ENCODE measurements at places on chromosomes 3 and 15.
A peak's percentile ranks its signal among the peaks of the same experiment; 100 is the strongest.

DNA sequence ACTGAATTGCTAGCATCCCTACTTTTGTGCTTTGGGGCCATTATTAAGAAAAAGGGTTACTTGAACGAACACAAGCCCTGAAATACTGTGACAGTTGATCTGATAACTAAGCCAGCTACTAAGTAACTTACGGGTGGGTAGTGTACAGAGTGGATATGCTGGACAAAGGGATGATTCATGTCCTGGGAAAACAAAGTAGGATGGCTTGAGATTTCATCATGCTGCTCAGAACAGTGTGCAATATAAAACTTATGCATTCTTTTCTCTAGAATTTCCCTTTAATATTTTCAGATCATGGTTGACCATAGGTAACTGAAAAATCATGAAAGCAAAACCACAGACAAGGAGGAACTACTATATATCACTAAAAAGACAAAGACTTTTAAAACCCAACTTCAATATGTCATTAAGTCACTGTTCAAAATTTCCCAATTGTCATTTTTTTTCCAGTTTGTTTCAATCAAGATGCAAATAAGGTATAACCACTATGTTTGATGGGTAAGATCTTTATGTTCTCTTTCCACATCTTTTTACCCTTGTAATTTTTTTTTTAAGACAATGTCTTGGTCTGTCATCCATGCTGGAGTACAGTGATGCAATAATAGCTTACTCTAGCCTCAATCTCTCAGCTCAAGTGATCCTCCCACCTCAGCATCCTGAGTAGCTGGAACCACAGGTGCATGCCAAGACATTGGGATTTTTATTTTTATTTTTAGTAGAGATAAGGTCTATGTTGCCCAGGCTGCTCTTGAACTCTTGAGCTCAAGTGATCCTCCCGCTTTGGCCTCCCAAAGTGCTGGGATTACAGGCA lies 67.7 kb downstream of the IFT80 start:
- no peak for DNase-seq

DNA sequence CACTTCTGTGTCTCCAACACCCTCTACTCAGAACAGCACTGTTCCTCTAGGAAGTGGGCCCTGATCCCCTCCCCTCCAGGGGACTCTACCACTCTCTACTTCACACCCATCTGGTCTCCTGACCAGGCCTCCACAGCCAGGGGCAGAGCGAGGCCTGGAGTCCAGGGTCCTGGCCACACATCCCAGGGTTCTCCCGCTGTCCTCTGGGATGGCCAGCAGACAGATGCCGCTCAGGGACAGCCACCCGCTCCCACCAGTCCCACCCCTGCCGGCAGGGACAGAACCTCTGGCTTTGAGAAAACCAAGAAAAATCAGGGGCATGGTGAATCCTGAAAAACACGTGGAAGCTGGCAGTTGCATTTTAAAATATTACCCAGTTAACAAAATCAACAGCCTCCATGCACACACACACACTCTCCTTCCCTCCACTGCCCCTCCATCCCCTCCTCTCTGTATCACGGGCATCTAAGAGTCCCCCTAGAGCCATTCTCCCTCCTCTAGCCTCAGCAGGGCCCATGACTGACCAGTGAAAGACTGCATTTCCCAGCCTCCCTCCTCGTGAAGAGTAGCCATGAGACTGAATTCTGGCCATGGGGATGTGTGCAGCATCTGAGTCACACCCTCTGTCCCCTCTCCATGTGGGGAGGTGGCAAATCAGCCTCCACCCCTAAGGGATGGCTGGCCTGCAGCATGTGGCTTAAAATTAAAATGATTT lies 32.1 kb upstream of the IQSEC1 start:
- no peak for DNase-seq

DNA sequence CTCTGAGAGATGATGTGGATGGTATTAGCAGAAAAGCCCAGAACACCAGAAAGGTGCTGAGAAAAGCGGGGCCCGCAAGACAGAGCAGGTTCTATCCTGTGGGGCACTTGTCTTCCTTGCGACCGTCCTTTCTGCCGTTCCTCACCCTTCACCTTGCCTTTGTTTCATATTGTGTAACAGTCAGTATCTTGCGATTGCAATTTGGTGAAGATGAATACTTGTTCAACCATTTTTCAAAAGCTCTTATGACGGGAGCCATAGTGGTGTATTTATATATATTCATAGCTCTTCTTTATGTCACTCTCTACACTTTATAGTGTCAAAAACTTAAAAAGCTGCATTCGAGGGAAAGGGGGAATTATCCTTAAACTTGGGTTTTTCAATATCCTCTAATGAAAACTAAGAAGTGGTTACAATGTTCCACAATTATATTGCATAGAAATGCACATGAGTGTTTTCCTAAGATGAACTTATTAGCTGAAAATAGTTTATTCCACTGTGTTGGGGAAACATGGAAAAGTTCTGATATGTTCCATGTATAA lies 797 bp downstream of the MAP3K13 start:
- DNase-seq, result no peak

GRCh38 chr3:71423151-71423906 lies 160.2 kb downstream of the FOXP1 start:
- DNase-seq, result peak; percentile 15

DNA sequence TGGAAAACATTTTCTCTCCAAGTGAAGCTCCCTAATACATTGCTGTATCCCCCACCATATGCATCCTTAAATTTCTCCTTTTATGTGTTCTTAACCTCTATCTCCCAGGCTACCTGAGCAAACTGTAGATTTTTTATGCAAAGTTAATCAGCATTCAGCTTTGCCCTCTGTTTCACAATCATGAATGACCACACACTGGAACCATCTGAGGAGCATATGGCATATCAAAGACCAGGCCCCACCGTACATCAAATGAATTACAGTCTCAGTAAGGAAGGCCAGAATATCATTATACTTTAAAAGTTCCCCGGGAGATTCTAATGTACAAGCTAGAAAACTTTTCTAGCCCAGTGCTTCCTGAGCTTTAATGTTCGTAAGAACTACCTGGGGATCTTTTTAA lies 115.5 kb upstream of the NECTIN3 start:
- DNase-seq, result no peak

DNA sequence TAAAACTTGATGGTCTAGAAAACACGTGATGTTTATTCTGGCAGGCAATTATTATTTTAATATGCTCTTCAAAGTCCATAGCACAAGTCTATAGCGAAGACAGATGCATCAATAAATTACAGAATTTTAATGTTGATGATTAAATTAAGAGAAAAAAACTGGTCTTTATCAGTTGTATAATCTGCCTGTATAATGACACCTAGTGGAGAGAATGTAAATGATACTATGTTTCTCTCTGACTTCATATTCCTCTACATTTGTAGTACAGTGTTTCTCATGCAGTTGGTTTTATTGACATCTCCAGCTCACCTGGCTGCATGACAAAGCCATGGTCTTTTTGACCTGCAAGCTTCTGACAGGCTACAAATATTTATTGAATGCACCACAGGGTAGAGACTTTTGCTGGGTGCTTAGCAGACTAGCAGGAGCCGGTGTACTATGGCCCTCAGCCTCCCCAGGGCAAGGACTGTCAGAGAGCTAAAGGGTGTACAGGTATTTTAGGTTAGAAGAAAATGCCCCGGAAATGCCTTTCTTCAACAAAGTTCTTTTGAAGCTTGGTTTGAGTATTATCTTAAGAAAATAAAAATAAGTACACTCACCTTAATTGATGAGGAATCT lies 289.9 kb downstream of the GAP43 start:
- DNase-seq, result peak; percentile 31

DNA sequence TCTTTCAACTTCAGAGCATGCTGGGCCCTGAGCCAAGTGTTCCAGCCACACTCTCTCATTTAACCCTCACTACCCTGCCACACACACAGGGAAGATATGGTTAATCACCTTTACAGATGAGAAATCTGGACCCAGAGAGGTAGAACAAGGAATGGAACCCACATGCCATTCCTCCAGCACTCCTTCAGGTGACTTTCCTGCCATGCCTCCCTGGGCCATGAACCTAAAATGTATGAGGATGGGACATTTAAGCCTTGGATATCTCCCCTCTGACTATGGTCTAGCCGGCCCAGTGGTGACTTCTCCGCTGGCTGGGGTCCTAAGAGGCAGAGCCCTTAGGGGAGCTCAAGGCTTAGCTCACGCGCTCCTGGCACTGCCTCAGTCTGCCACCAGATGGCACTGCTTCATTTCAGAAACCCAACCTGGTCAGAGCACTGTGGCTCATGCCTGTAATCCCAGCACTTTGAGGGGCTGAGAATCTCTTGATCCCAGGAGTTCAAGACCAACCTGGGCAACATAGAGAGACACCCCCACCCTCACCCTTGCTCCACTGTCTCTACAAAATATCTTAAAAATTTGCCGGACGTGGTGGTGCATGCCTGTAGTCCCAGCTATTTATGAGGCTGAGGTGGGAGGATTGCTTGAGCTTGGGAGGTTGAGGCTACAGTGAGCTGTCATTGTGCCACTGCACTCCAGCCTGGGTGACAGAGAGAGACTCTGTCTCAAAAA lies 2.2 kb upstream of the DCAF1 start:
- peak; percentile 33 for DNase-seq

DNA sequence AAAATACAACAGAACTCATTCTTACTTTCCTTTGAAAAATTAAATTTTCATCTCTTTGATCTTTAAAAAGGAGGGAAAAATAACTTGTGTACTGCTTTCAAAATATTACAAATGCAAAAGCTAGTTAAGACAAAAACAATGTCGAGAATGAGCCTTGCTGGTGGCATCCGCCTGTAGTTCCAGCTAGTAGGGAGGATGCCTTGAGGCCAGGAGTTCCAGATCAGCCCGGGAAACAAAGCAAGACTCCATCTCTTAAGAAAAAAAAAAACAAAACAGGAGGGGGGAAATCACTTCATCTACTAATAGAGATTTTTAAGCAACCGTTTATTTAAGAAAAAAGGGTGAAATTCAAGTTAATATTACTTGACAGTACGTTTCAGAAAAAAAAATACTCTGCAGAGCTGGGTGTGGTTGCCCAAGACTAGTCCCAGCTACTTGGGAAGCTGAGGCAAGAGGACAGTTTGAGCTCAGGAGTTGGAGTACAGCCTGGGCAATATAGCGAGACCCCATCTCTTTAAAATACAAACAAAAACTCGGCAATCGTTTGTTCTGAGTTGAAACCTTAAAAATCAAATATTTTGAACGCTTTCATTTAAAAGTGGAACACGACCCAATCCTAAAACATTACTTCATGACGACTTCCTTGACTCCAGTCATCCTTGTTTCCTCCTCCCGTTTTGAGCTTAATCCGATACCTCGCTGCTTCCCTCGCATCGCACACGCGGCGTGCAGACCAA lies 1.2 kb downstream of the KPNA1 start:
- no peak for DNase-seq

DNA sequence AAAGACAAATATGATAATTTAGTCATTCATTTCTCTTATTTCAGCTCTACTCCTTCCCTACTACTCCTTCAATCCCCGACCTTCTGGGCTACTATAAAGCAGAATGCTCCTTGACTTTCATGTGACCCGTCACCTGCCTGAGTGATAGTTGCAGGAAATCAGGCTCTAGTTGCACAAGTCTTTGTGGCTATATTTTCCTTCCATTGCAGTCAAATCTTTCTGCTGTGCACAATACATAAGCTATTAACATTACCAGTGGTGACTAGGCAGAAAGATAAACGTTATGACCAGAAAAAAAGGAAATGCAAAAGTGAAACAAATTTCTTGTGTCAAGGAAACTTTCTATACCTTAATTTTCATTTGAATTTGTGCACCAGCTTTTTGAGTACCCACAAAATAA lies 2.3 kb downstream of the SUCNR1 start:
- DNase-seq, result no peak

- DNase-seq, result no peak
Observed at GRCh38 chr15:70266412-70267121, 168.8 kb upstream of the TLE3 start.

DNA sequence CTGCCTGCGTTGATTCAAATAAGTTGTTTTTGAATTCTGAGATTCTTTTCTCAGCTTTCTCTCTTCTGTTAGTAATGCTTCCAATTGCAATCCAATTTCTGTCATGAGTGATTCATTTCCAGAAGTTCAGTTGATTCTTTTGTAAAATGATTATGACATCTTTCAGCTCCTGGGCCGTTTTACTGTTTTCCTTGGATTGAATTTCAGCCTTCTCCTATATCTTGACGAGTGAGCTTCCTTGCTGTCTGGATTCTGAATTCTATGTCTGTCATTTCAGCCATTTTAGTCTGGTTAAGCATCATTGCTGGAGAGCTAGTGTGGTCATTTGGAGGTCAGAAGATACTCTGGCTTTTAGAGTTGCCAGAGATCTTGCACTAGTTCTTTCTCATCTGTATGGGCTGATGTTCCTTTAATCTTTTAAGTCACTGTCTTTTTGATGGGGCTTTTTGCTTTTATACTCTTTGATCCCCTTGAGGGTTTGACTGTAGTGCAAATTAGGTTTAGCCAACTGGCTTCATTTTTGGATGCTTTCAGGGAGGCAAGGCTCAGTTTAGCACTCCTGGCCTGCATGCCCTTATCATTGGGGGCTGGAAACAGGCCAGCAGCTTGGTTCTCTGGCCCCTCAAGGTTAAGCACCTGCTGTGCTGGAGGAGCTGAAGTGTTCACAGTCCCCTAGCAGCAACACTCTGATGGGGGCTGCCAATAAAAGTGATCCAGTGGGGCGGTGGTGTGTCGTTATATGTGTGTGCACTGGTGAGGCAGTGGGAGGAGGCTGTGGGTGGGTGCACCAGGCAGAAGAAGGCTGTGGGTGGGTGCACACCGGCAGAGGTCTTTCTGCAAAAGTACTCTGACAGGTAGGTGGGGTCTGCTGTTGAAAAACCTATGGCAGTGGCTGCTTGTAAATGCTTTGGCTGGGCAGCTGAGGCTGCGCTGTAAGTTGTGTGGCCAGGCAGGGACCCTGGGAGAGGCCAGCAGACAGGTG lies 51.2 kb downstream of the MCTP2 start:
- no peak for DNase-seq

- no peak for DNase-seq
Observed at GRCh38 chr15:77160562-77161478, 89.9 kb upstream of the TSPAN3 start.

- no peak for DNase-seq
Observed at GRCh38 chr3:143806038-143806437, 42.2 kb downstream of the SLC9A9 start.

- peak; percentile 24 for DNase-seq
Observed at GRCh38 chr3:134211797-134212196, 38.9 kb downstream of the RYK start.

DNA sequence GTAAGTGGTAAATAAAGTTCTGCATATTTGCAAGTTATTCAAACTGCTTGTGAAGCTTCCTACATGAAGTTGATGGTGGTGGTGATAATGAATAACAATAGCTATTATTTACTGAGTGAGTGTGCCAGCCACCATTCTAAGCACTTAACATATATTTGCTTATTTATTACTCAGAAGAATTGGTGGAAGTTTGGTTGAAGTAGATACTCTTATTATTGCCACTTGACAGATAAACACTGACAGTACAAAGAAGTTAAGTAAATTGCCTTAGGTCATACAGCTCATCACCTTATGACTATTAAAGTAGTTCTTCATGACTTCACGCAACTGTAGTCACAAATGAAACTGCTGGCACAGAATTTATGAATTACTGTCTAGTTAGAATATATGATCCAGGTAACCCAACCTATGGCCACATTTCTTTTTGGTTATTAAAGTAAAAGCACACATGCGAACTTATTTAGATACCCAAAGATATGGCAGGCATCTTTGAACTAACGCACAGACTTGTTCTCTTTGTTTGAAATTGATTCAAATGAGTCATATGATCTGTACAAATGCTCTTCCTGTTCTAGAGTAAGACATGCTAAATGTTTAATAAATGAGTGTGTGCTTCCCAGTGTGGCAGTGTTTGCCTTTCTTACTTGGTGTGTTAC lies 99.8 kb upstream of the NR2F2 start:
- DNase-seq, result no peak

GRCh38 chr3:43587303-43587702 lies 34.5 kb downstream of the ANO10 start:
- no peak for DNase-seq

- no peak for DNase-seq
Observed at GRCh38 chr3:195587406-195587805, 3.7 kb upstream of the APOD start.
